Peyer's patch (tissue), 4 donors: ENCODE measurements at places on chromosomes 5 and 9. TPM values are rescaled to one million over a fixed set of nuclear protein-coding genes. Genes with fewer than 3 reads are reported as not detected.

GRCh38 chr5:67301285-67301903 lies 104.8 kb upstream of the CD180 start:
- H3K27me3 ChIP-seq: no peaks in the 10 kb centered on the region
- H3K36me3 ChIP-seq: no peaks in the 10 kb centered on the region
- H3K27ac ChIP-seq: peak overlapping the region; percentile 70
- no peak overlapping the region for H3K4me3 ChIP-seq

- no peaks in the 10 kb centered on the region for H3K36me3 ChIP-seq
- no peak overlapping the region for H3K27ac ChIP-seq
- no peaks in the 10 kb centered on the region for H3K27me3 ChIP-seq
These were observed 219.4 kb downstream of the NMUR2 start for GRCh38 chr5:152185547-152186245.

DNA sequence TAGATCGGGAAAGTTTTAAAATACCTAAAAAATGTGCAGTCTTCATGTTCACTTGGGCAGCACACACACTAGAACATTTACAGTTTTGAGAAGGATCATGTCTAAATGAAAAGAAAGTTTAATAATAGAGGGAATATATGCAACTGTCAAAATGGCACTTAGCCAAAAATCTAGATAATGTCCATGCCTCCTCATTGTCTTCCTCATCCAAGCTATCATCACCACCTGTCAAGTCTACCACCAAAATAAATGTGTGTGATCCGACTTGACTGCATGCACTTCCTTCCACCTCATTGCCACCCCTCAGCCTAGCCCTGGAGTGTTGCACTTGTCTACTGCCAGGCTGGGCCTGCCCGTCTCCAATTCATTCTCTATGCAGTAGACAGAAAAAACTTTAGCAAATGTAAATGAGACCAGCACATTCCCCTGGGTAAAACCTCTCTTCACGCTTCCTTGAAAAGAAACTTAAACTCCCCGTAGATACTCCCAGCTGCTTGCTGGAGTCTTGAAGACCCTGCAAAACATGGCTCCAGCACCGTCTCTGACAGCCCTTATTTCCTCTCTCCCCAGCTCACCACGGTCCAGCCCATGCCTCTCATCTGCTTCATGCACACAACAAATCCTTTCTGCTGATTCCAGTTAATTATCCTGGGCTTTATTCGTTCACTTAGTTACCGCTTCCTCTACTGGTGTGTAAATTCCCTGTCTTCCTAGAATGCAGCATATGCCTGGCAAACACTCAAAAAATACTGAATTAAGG lies 66.9 kb downstream of the FANCC start:
- DNase-seq: no peak
- peaks cover 10% of the 10 kb centered on the region for H3K36me3 ChIP-seq
- no peak overlapping the region for H3K27ac ChIP-seq
- no peaks in the 10 kb centered on the region for H3K4me1 ChIP-seq

- no peak overlapping the region for H3K27ac ChIP-seq
- no peaks in the 10 kb centered on the region for H3K27me3 ChIP-seq
- H3K36me3 ChIP-seq: no peaks in the 10 kb centered on the region
- no peaks in the 10 kb centered on the region for H3K4me1 ChIP-seq
These were observed 24.9 kb downstream of the RICTOR start for GRCh38 chr5:39049315-39049714.

Gene PALM2AKAP2
- total RNA-seq: 3.3 TPM

Gene TCF7
- total RNA-seq: 11.8 TPM

Gene ANKRD18A
- total RNA-seq: 9.0 TPM

Gene ZNF474
- not detected for total RNA-seq
